ENCODE measurements at places on chromosomes 6 and 20. TPM values are rescaled to one million over a fixed set of nuclear protein-coding genes. Genes with fewer than 3 reads are reported as not detected.
A peak's percentile ranks its signal among the peaks of the same experiment; 100 is the strongest.

STMND1 gene
- not detected for total RNA-seq

GRCh38 chr20:38109591-38110524 lies 55.2 kb downstream of the TGM2 start:
- H3K36me3 ChIP-seq, result no peaks in the 10 kb centered on the region
- H3K27ac ChIP-seq, result peak overlapping the region; percentile 73
- DNase-seq, result peak; percentile 84
- H3K4me1 ChIP-seq, result peaks cover 44% of the 10 kb centered on the region
- no peak overlapping the region for H3K4me3 ChIP-seq

PNLDC1 gene
- total RNA-seq, result not detected

- no peaks in the 10 kb centered on the region for H3K4me1 ChIP-seq
- no peak overlapping the region for H3K4me3 ChIP-seq
- peak; percentile 11 for DNase-seq
- no peak overlapping the region for H3K27ac ChIP-seq
Observed at GRCh38 chr6:126064257-126064747, 78.0 kb downstream of the TRMT11 start.

DNA sequence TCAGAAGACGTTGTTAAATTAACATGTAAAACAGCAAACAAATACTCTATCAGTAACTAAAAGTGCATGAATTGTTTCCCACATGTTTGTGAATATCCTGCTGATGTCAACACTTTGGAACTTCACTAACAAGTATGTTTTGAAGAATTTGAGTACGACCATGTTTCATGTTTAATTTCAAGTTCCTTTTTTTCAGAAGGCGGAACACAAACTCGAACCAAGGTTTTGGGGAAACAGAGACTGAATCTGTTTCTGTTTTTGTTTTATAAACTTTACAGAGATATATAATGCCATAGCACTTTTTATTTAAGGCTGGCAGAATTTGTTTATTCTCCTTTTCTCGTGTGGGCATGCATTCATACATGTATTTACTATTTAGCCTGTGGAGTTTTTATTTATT lies 509.3 kb upstream of the CITED2 start:
- peaks cover 14% of the 10 kb centered on the region for H3K4me1 ChIP-seq
- H3K27me3 ChIP-seq, result no peaks in the 10 kb centered on the region
- no peak overlapping the region for H3K27ac ChIP-seq

- no peaks in the 10 kb centered on the region for H3K36me3 ChIP-seq
- DNase-seq, result no peak
- H3K27ac ChIP-seq, result no peak overlapping the region
- H3K27me3 ChIP-seq, result no peaks in the 10 kb centered on the region
- H3K4me1 ChIP-seq, result no peaks in the 10 kb centered on the region
Observed at GRCh38 chr6:81909162-81909561, 156.7 kb upstream of the TENT5A start.

- H3K27me3 ChIP-seq, result no peaks in the 10 kb centered on the region
- H3K27ac ChIP-seq, result peak overlapping the region; percentile 61
Observed at GRCh38 chr6:36028877-36029324, 1.3 kb downstream of the MAPK14 start.

ERVFRD-1 gene
- not detected for total RNA-seq

GRCh38 chr6:72890233-72890632 lies 268.4 kb downstream of the KCNQ5 start:
- no peak overlapping the region for H3K4me3 ChIP-seq
- peaks cover 10% of the 10 kb centered on the region for H3K27me3 ChIP-seq
- no peaks in the 10 kb centered on the region for H3K4me1 ChIP-seq
- H3K36me3 ChIP-seq, result no peaks in the 10 kb centered on the region
- no peak overlapping the region for H3K27ac ChIP-seq
- no peak for DNase-seq

DNA sequence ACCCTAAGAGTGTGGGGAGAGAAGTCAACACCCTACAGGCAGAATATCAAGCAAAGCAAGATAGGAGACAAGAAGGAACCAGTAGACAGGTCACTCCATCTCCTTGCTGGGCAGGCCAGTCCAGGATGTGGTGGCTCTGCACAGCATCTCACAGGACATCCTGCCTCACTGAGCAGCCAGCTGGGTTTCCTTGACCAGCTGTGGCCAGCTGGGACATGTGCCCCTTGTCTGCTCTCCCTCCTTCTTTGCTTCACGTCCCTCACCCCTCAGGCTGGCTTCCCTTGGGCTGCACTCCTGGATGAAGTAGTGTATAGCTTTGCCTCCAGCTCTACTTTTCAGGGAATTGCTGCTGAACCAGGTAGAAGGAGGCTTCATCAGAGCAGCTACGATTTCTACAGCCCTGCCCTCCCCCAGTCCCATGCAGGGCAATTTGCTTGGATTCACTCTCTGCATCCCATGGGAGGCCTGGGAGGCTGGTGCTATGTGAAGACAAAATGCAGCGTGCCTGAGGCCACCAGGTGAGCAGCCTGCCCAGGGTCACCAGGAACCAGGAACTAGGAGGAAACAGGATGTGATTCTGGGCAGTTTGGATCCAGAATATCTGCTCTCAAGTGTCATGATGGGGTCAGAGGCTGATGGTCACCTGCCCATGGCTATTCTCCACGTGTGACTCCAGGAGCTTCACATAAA lies 110.0 kb upstream of the PMEPA1 start:
- H3K27me3 ChIP-seq, result peaks cover 8% of the 10 kb centered on the region
- no peak overlapping the region for H3K4me3 ChIP-seq
- H3K4me1 ChIP-seq, result no peaks in the 10 kb centered on the region
- no peak overlapping the region for H3K27ac ChIP-seq
- H3K36me3 ChIP-seq, result no peaks in the 10 kb centered on the region

- H3K27ac ChIP-seq, result no peak overlapping the region
- H3K27me3 ChIP-seq, result no peaks in the 10 kb centered on the region
- H3K36me3 ChIP-seq, result no peaks in the 10 kb centered on the region
- H3K4me1 ChIP-seq, result peaks cover 5% of the 10 kb centered on the region
- H3K4me3 ChIP-seq, result no peak overlapping the region
- peak; percentile 19 for DNase-seq
Observed at GRCh38 chr6:34386316-34387137, 5.9 kb downstream of the NUDT3 start.

DNA sequence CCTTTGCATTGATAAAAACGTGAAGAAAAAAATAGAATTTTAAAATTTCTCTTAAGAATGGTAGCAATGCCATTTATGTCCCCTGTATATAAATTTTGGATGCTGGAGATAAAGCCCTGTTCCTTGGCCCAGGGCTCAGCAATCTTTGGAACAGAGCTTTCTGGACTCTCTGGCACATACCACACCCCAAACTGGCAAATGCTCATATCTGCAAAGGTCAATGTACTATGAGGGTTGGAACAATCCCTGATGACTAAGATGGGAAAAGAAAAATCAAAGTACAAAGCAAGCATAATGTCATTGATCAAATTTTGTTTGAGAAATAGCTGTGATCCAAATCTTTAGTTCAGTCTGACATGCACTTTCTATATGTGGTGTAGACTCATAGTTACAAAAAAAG lies 158.1 kb upstream of the HCRTR2 start:
- H3K27me3 ChIP-seq, result no peaks in the 10 kb centered on the region
- no peaks in the 10 kb centered on the region for H3K4me1 ChIP-seq
- no peak overlapping the region for H3K4me3 ChIP-seq
- DNase-seq, result no peak

AVP gene
- total RNA-seq, result not detected

HTR1B gene
- total RNA-seq, result 57.5 TPM

- DNase-seq, result no peak
- no peaks in the 10 kb centered on the region for H3K27me3 ChIP-seq
- H3K4me3 ChIP-seq, result no peak overlapping the region
- no peak overlapping the region for H3K27ac ChIP-seq
Observed at GRCh38 chr6:107767637-107768036, 56.5 kb downstream of the SCML4 start.

PAQR8 gene
- 6.0 TPM for total RNA-seq

Measured in endothelial cell of umbilical vein (primary cell).